ENCODE measurements at places on chromosomes 13 and 19.

- DNase-seq: no peak
Observed at GRCh38 chr19:483332-484072, 12.8 kb upstream of the MADCAM1 start.

- DNase-seq: no peak
Observed at GRCh38 chr13:110274687-110275086, 32.3 kb downstream of the COL4A1 start.

GRCh38 chr13:98447881-98448641 is 128.8 kb downstream of the STK24 start:
- no peak for DNase-seq

GRCh38 chr19:36838784-36839324 is 667 bp upstream of the ZNF790 start:
- no peak for DNase-seq

DNA sequence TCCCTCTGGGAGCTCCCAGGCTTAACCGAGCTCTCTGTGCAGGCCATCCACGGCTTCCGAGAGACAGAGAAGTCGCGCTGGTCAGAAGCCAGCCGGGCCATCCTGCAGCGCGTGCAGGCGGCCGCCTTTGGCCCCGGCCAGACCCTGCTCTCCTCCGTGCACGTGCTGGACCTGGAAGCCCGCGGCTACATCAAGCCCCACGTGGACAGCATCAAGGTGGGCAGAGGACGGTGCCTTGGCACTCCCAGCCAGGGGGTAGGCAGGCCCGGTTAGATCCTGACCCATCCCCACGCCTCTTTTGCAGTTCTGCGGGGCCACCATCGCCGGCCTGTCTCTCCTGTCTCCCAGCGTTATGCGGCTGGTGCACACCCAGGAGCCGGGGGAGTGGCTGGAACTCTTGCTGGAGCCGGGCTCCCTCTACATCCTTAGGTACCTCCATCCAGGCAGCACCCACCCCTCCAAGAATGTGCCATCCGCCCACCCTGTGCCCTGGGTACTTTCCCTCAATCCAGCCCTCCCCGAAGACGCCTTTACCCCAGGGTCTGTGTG is 1.5 kb downstream of the PSPN start:
- no peak for DNase-seq

DNA sequence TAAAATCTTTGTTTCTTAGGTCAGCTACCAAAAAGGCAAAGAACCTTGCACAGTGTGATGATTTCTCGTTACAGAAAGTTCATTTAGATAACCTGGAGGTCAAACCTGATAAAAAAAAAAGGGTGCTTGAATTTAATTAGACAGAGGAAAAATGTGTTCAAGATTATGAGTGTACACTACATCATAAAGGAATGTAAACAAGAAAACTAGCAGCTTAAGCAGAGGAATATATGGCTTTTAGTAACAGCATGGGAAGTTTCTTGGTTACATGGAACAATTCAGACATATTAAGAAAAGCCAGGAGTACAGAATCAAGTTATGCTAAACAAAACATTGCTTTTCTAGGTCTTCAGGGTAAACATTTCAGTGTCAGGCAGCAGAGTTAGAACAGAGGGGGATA is 32.9 kb downstream of the ING1 start:
- DNase-seq: no peak

- peak; percentile 61 for DNase-seq
Observed at GRCh38 chr19:53965091-53965490, 2.4 kb downstream of the CACNG8 start.

DNA sequence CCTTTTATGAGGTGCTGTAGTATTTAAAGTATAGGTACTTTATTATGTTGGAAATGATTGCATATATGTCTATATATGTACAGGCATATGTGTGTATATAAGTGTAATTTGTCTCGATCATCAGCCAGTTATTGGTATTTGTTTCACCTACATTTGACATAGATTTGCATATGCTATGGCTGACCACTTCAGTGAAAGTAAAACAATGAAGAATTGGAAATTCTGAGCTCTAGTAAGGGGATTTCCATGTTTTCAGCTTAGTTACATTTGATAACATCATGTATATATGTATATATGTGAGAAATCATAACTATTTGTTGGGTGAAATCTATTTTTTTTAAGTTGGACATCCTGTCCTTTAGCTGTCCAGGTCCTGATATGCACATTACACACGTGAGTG is 1303.9 kb downstream of the EFNB2 start:
- DNase-seq: no peak

GRCh38 chr19:45872095-45872919 is 8.2 kb downstream of the FOXA3 start:
- DNase-seq: no peak

GRCh38 chr19:28638445-28638844 is 574.5 kb downstream of the UQCRFS1 start:
- no peak for DNase-seq
